SK-N-SH (cell line): ENCODE measurements at places on chromosomes 11 and 22. TPM values are rescaled to one million over a fixed set of nuclear protein-coding genes. Genes with fewer than 3 reads are reported as not detected.

DNA sequence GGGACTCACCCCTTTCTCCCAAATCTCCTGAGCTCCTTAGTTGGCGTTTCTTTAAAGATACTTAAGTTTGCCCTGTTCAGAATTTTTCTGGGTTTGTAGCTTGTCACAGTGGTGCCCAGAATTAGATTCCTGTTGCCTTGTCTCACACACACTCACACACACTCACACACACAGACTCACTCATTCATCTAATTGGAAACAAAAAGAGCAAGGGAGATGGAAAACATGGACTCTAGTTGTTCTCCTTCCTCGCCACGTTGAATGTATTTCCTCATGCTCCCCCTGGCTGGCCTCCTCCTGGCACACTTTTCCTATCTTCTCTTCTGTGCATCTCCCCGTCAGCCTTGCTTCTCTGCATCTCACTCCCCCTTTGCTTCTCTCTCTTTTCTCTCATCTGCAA, 752.3 kb downstream of the NTM start:
- no peak for DNase-seq

DNA sequence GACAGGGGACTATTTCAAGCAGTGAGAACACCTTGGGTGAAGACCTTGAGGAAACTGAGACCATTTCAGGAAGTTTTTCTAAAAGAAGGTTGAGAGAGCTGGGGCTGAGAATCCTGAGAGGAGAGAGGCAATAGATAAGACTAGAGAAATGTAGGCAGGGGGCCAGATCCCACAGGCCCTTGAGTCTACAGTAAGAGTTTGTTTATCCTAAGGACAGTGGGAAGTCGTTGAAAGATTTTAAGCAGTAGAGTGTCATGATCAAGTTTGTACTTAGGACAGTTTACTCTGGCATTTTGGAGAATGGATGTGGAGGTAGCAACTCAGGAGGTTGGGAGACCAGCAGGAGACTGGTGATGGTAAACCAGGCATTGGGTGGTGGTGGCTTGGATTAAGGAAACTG, 17.1 kb downstream of the HSD17B12 start:
- DNase-seq: no peak

- DNase-seq: no peak
Measured at GRCh38 chr11:33703788-33704187, 3.2 kb upstream of the C11orf91 start.

DNA sequence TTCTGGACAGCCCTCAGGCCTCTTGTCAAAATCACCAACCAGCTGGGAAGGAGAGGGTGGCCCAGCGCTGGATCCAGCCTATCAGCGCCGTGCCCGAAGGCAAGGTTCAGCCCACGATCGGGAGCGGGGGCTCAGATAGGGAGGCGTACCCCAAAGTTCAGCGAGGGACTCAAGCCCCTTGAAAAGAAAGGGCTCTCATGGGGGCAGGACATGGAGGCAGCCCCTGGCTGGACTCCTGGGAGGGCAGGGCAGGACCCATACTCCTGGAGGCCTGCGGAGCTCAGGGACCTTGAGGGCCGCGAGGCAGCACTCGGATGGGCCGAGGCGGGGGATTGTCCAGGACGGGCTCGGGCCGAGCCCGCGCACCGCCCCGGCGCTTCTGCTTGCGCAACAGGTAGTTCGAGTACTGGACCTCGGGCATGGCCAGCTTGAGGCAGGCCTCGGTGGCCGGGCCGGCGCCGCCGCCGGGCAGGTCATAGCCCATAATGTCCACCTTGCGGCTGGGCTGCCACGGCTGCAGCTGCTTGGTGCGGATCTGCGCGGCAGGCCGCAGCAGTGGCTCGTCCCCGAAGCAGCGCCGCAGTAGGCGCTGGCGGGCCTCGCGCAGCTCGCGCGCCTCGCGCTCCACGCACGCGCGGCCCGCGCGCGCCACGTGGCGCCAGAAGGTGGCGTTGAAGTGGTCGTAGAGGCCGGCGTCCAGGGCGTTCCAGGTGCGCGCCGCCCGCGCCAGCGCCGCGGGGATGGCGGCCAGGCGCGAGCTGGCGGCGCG, 6.5 kb downstream of the GAL3ST3 start:
- no peak for DNase-seq

Gene OR6A2
- polyA plus RNA-seq: not detected in 2 replicates

DNA sequence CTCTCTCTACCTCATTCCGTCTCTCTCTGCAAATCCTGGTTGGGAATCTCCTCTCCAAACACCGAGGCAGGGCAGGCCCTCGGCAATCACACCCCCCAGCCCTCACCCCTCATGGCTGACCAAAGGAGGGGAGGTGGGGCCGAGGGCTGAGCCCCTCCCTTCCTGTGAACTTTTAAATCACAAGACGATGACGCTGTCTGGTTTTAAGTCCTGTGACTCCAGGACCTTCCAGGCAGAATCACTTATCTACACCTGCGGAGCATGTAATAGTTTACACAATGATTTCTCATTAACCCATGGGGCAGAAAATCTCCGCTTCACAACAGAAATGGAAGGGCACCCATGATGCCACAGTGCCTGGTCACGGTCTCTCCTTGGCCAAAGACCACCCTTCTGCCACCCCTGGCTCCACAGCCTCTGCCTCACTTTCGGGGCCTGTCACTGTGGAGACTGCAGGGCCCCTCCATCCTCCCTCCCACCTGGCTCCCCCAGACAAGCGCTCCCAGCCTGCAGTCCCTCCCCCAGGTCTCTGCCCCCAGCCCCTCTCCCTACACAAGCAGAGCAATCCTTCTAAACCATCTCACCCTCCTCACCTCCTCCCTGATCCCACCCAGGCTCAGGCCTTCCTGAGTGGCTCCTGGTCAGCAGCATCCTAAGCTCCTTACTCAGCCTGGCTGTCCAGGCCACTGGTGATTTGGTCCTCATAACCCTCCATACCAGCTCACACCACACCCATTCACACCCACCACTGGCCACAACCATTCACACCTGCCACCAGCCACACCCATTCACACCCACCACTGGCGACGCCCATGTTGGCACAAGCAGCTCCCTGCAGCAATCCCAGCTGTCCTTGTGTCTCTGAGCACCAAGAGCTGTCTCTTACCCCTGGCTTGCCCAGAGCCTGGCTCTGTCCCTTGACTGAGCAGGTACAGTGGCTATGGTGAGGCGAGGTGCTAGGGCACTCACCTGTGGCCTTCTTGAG, 30.7 kb upstream of the ARFGAP3 start:
- no peak for DNase-seq

GRCh38 chr11:107593951-107594350, 3.0 kb downstream of the ELMOD1 start:
- DNase-seq: no peak

- no peak for DNase-seq
Measured at GRCh38 chr22:42116848-42117424, 13.7 kb downstream of the CYP2D6 start.

DNA sequence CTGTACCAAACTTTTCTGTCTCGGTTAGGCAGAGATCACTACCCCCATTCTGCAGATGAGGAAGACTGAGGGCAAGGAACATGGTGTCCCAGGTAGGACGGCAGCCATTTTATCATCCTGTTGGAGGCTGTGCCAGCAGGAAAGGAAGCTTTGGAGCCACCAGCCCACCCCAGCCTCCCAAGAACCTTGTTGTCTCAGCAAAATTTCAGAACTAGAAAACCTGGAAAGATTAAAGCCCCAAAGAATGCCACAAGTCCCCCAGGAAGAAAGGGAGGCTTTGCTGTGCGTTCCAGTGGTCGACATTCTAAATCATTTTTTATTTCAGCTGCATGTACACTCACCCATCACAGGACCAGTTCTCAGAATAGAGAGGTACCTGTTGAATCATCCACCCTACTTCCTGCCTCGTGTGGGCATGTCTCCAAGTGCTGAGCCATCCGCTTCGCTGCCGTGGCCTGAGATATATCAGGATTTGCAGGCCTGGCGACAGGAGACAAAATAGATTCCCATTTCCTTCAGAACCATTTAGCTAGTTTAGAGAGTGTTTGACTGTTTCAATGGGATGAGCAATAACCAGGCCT, 13.0 kb upstream of the EIF3D start:
- no peak for DNase-seq

GRCh38 chr11:33542921-33543320, 157.7 kb downstream of the C11orf91 start:
- DNase-seq: peak; percentile 59

- DNase-seq: no peak
Measured at GRCh38 chr22:33873186-33873585, 47.1 kb downstream of the LARGE1 start.

Gene MMP12
- polyA plus RNA-seq: 2.0 and 2.8 TPM in 2 replicates

Gene HTATIP2
- polyA plus RNA-seq: not detected in 2 replicates

GRCh38 chr11:130979386-130979972, 63.2 kb upstream of the SNX19 start:
- peak; percentile 8 for DNase-seq

Gene MYBPC3
- not detected in 2 replicates for polyA plus RNA-seq
